Femur (tissue), 1 donor: ENCODE measurements at places on chromosomes 3 and 15.
A peak's percentile ranks its signal among the peaks of the same experiment; 100 is the strongest.

DNA sequence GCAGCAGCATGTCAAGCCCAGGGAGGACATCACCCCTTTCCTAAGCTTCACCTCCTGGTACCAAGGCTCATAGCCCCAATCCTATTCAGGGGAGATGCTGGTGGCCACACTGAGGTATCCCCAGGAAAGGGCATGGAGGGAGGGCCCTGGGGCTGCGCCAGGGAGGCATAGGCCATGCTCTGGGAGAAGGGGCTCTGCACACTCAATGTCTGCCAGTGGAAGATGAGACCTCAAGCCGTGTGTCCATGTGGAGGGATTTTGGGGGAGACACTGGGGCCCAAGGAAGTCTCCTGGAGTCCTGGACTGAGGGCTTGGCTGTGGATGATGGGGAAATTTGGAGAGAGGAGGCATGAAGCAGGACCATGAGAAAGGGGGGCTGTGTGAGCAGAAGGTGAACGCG, 21.2 kb upstream of the PRR23E start:
- DNase-seq, result no peak

DNA sequence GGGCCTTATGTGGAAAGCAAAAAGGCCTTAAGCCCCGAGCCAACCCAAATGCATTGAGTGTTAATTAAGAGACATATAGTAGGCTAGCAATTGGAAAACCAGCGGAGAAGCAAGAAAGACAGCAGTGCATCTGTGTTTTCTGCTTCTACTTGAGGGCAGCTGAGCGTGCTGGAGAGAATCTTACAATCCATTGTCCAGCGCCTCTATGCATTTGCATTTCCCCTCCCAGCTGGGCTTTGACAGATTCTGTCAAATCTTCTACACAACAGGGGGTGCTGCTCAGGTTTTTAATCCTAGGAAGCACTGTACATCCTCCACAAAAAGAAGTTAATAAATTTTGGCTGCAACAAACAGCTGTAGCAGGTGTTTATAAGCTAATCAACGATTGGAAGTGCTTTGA, 23.9 kb downstream of the SSR3 start:
- DNase-seq, result no peak

- no peak for DNase-seq
Measured at GRCh38 chr3:72530426-72530825, 317.8 kb downstream of the SHQ1 start.

DNA sequence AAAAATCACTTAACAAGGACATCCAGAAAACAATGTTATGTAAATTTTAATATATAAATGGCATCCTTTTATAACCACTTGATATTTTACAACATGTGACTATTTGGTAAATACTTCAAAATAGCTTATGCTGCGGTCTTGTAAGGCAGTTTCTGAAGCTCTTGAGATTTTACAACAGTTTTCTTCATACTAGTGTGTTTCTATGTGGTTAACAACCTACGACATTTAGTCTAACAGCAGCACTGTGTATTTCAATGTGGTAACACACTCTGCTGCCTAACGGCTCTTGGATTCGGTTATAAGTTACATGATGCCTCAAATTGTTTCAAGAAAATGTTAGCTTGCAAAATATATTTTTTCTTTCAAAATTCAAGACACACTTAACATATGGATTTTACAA, 12.9 kb upstream of the MELTF start:
- DNase-seq, result no peak

DNA sequence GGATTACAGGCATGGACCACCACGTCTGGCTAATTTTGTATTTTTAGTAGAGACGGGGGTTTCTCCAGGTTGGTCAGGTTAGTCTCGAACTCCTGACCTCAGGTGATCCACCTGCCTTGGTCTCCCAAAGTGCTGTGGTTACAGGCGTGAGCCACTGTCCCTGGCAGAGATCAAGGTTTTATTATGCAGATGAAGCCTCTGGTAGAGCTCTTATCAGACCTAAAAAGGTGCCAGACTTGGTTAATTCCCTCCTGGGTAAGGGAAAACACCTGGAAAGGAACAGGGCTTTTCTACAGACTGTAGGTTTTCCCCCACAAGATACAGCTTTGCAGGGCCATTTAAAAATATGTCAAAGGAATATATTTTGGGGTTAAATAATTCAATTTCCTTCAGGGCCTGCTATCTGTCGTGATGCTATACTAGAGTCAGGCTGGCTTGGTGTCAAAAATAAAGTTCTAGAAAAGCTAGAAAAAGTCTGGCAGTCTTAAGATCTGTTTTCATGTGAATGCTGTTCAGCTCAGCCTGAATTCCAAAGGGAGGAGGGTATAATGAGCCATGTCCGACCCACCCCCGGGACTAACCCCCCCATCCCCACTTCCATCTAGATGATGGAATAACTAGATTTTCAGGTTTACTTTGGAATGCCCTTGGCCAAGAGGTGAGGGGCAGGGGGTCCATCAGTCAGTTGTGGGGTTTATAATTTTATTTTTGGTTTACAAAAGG, 1.9 kb upstream of the BLOC1S6 start:
- DNase-seq, result no peak

DNA sequence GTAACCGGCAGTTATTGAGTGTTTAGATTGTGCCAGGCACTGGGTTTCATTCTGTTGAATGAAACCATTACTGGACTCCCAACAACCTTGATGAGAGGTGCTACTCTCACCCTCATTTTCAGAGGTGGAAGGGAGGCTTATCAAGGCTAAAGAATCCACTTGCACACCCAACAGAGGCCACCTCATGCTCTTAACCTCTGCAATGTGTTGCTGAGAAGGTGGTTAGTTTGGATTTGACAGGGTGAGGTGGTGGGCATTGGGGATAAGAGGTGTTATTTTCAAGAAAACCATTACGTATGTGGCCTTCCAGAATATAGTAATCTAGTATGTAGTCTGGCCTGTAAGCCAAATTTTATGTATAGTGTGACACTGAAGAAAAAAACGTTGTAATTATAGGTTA, 73.1 kb downstream of the FHIT start:
- DNase-seq, result no peak

DNA sequence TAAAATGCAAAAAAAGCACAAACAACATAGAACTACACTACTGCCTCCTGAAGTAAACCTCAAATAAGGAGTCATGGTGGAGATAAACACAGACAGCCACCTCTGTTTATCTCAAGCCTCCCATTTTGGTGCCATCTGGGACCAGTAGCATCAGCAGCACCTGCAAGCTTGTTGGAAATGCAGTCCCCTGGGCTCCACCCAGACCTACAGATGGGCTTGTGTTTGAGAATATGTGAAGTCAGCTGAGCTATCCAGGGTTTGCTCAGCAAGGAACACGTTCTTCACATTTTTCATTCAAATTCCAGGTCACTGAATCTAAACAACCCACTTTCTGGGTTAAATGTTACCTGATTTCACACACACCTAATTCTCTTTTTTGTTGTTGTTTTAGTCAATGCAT, 45.5 kb downstream of the RASGRF1 start:
- DNase-seq, result no peak

GRCh38 chr3:68958932-68959331, 26.6 kb upstream of the TAFA4 start:
- DNase-seq, result no peak

GRCh38 chr3:58155838-58156237, 54.9 kb downstream of the DNASE1L3 start:
- DNase-seq, result no peak

DNA sequence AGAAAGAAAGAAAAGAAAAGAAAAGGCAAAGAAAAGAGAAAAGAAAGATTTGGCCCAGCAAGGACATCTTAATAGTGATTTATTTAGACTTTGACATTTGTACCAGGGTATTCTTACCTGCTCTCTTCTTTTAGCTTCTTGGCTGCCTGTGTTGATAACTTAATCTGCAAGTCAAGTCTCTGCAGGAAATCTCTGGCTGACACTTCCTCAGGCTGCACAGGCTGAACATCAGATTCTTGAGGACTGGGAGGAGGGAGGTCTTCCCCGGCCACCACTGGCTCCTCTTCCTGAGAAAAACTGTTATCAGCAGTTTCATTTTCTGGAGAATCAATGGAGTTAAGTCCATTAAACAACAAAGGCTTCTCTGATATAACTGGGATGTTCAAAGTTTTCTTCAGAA, 12.8 kb downstream of the LYSMD2 start:
- no peak for DNase-seq

GRCh38 chr3:178629430-178630178, 93.4 kb downstream of the KCNMB2 start:
- DNase-seq, result no peak

GRCh38 chr3:194129581-194130133, 6.3 kb upstream of the HES1 start:
- peak; percentile 69 for DNase-seq

DNA sequence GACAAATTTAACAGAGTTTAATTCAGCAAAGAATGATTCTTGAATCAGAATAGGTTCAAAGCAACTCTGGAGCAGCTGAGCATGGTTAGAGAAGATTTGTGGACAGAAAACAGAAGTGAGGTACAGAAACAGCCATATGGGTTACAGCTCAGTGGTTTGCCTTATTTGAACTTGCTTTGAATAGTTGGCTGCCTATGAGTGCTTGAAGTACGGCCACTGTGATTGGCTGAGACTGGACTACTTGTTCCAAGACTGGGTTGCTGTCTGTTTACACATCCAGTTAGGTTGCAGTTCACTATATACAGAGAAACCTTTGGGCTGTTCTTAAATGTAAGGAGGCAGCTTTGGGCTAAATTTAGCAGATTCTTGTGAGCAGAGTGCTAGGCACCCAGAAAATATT, 79.4 kb upstream of the CADPS start:
- no peak for DNase-seq

DNA sequence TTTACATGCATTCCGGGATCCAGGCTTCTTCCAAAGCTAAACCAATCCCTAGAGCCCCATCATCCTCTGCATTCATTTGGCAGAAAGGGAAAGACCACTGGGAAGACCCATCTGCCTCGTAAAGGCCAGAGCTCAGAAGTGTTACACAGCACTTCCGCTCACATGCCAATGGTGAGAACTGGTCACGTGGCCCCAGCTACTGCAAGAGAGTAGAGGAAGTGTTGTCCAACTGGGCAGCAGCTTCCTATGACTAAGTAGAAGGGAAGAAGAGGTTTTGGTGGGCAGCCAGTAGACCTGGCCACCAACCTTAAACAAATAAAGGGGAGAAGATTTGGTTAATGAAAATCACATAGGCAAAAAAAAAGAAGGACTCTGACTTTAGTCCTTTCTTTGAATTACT, 74.4 kb upstream of the PPP2R3A start:
- no peak for DNase-seq

DNA sequence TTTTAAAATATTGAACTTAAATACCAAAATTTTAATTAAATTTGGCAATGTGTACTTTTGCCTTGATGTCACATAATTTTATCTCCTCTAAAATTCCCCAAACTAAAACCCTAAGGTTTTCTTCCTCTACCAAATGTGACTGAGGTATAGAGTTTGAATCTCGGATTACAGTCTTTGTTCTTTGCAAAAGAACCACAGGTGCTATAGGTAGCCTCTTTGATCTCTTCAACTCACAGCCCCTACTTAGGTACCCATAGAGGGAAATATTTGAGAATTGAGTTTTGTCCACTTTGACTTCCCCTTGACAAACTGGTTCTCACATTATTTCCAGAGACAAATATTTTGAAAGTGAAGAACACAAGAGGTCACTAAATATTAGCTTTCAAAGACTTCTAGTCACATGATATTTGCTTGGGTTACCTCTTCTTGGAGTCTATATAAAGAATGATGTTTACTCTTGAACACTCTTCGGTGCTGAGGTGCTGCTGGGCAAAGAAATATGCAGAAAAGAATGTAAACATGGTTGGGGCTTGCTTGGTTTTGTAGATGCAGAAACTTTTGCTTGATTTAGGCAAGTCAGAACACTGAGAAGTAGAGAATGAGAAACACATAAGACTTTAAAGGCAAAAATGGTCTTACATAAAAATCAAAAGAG, 120.8 kb upstream of the MCTP2 start:
- DNase-seq, result no peak

GRCh38 chr15:65410036-65410435, 12.7 kb downstream of the IGDCC4 start:
- no peak for DNase-seq

GRCh38 chr3:71488391-71488809, 95.1 kb downstream of the FOXP1 start:
- DNase-seq, result no peak

- no peak for DNase-seq
Measured at GRCh38 chr15:38215707-38216106, 36.9 kb upstream of the SPRED1 start.

DNA sequence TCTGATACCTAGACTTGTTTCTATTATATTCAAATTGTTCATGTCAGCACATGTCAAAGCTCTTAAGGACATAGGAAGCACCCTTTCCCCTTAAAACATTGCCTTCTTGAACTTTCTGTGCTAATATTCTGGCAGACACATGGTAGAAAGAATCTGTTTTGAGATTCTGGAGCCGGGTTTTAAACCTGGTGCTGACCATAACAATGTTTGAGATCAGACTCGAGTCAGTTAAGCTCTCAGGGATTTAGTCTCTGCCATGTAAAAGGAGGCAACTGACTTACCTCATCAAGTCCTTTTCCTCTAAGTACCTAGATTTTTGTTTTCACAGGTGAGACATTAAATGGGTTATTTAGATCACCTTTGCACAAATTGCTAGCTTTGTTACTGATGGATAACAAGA, 38.9 kb downstream of the RBMS3 start:
- DNase-seq, result no peak

- DNase-seq, result no peak
Measured at GRCh38 chr3:166721466-166721865, 658.6 kb downstream of the ZBBX start.

GRCh38 chr15:49255966-49256759, 86.1 kb downstream of the GALK2 start:
- no peak for DNase-seq

GRCh38 chr3:67655364-67656121, 1.1 kb upstream of the SUCLG2 start:
- peak; percentile 30 for DNase-seq

GRCh38 chr3:188684276-188684675, 487.5 kb upstream of the TPRG1 start:
- DNase-seq, result no peak

DNA sequence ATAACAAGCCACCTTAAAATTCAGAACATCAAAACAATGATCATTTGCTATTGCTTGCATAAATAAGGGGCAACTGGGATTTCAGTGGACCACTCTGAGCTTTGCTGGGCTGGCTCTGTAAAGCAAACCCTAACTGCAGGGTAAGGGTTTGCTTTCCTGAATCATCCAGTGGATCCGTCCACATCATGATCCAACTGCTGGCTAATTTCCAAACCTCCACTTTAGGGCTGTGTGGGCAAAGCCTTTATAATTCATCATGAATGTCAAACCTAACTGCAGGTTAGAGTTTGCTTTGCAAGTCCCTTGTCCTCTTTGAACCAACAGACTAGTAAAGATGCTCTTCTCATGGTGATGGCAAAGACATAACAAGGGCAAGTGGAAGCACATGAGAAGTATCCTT, 76.1 kb downstream of the SYNPR start:
- no peak for DNase-seq

- no peak for DNase-seq
Measured at GRCh38 chr3:133159498-133160475, 121.6 kb downstream of the TMEM108 start.

- no peak for DNase-seq
Measured at GRCh38 chr3:185532901-185533300, 19.5 kb downstream of the LIPH start.
